ENCODE measurements at places on chromosomes 6 and 20.

- DNase-seq = no peak
These were observed 46.5 kb downstream of the PLCG1 start for GRCh38 chr20:41183831-41184230.

DNA sequence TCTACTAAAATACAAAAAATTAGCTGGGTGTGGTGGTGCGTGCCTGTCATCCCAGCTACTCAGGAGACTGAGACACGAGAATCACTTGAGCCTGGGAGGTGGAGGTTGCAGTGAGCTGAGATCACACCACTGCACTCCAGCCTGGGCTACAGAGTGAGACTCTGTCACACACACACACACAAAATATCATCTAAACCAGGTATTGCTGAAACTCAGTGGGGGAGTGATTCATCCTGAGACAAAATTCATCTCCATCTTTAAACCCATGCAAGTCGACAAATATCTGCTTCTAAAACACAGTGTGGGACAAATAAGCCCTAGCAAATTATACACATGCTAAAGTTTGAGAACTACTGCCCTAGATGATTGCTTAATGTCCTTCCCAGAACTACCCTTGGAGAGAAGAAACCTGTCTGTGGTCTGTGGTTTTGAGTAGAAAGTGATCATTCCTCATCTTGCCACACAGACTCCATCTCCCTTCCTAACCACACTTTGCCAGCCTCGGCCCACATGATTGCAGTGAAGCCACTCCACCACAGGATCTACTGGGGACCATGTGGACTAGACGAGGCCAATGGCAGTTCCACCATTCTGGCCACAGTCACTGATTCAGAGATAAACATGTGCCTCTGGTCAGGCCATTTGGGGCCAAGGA lies 130.3 kb downstream of the OPRM1 start:
- DNase-seq = no peak

GRCh38 chr6:112562301-112563231 lies 215.4 kb downstream of the RFPL4B start:
- DNase-seq = no peak

- peak; percentile 36 for DNase-seq
These were observed 149.5 kb upstream of the NEDD9 start for GRCh38 chr6:11381801-11382513.

GRCh38 chr6:124490122-124490521 lies 472.1 kb upstream of the RNF217 start:
- no peak for DNase-seq

DNA sequence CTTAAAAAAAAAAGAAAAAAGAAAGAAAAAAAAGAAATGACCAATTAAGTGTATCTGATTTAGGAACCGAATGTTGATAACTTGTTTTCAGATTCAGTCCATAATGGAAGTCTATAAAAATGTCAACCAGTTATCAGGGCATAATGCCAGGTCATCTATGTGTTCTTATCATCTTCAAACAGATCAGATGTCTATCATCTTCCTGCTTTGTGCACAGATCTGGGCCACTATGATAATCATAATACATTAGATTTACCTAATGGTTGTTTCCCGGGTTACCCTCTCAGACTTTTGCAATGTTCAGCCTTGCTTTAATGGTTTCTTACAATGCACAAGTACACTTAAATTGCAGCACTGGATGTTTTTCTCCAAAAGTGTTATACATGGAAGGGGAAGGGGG lies 100.6 kb downstream of the NKAIN2 start:
- DNase-seq = no peak

GRCh38 chr6:11263291-11263775 lies 30.9 kb upstream of the NEDD9 start:
- no peak for DNase-seq

DNA sequence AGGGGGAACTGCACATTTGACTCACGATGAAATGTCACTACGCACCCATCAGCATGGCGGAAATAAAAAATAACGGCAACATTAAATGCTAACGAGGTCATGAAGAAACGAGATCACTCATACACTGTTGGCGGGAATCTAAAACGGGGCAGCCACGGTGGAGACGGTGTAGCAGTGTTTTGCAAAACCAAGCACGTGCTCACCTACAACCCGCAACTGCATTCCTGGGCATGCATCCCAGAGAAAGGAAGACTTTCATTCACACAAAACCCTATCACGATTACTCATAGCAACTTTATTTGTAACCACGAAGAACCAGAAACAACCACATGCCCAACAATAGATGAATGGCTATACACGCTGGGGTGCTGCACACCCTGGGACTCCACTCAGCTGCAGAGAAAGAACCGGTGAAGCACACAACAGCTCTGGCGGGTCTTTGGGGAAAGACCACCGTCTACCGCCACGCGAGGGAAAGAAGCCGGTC lies 77.0 kb downstream of the YTHDF1 start:
- no peak for DNase-seq

GRCh38 chr6:75368864-75369402 lies 84.3 kb upstream of the TMEM30A start:
- DNase-seq = no peak

DNA sequence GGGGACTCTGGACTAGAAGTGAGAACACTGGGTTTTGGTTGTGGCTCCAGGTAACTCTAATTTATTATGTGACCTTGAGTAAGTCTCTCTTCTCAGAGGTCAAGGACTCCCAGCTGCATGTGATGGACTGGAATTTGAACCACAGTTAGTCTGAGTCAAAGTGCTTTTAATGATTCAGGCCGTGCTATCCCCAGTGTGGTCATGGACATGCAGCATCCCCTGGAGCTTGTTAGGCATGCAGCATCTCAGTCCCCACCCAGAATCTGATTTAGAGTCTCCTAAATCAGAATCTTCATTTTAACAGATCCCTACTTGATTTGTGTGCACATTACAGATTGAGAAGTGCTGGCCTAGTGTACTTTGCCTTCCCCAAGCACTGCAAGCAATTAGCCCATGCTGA lies 74.2 kb downstream of the TOX2 start:
- no peak for DNase-seq

- no peak for DNase-seq
These were observed 24.7 kb downstream of the TTLL9 start for GRCh38 chr20:31894980-31895675.

DNA sequence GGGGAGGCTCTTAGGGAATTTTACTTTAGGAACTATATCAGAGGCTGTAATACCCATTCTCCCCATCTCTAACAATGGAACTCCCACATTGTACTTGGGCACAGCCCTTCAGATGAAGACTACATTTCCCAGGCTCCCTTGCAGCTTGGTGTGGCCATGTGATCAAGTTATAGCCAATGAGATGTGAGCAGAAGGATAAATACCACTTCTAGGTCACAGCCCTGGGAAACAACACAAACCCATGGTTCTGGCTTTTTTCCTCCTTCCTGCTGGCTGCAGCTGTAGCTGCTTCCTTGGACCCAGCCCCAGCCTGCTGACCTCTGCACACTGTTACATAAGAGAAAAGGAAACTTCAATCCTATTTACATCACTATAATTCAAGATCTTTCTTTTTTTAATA lies 445.9 kb upstream of the JARID2 start:
- DNase-seq = no peak

GRCh38 chr6:149389509-149390297 lies 10.4 kb upstream of the SUMO4 start:
- DNase-seq = no peak

GRCh38 chr6:39924283-39924682 lies 10.0 kb downstream of the MOCS1 start:
- no peak for DNase-seq

DNA sequence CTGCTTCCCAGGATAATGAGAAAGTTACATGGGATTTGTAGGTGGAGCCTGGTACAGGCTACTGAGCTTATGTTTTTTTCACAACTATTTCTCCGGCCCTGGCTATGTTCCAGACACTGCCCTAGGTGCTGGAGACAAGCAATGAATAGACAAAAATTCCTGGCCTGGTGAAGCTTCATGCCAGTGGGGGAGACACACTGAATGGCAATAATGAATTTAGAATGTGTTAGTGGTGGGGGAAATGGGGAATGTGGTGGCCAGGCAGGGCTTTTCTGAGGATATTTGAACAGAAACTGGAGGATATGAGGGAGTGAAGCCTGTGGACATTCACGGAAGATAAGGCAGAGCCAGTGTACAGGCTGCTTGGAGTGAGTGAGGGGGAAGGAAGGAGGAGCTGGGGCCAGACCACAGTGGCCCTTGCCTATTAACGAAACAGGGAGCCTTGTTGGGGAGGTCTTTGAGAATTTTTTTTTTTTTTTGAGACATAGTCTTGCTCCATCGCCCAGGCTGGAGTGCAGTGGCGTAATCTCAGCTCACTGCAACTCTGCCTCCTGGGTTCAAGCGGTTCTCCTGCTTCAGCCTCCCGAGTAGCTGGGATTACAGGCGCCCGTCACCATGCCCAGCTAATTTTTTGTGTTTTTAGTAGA lies 6.6 kb downstream of the FOXS1 start:
- no peak for DNase-seq

DNA sequence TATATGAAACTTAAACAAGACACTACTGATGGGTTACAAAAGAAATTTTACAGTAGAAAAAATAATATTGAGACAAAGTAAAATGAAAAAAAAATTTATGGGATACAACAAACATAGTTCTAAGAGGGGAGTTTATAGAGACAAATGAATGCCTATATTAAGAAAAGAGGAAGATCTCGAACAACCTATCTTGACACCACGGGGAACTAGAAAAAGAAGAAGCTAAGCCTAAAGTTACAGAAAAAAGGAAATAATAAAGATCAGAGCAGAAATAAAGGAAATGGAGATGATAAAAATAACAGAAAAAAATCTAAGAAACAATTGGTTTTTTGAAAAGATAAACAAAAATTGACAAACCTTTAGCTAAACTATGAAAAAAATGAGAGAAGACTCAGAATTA lies 9.1 kb upstream of the ECHDC1 start:
- no peak for DNase-seq

- no peak for DNase-seq
These were observed 5.5 kb downstream of the CNKSR3 start for GRCh38 chr6:154504865-154505449.

DNA sequence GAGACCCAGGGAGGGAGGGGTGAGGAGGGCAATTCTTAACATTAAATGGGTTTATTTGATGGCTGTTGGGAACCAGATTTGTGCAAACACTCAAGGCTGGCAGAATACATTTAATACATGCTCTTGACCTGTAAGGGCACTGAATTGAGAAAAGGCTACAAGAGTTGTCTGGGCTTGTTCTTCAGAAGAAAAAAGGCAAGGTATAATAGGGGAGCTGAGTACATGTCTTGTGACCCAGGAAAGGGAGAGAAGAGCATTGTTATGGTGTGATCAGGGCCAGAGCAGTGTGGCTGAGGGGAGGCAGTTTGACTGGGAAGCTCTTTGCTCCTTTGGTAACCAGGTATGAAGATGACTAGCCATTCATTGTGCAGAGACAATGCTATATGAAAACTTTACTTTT lies 18.9 kb downstream of the KLHL31 start:
- no peak for DNase-seq

- no peak for DNase-seq
These were observed 270.7 kb upstream of the ADGRB3 start for GRCh38 chr6:68364271-68364805.

GRCh38 chr20:61849822-61850221 lies 215.9 kb downstream of the TAF4 start:
- no peak for DNase-seq

GRCh38 chr6:124955108-124955856 lies 7.0 kb upstream of the RNF217 start:
- no peak for DNase-seq

DNA sequence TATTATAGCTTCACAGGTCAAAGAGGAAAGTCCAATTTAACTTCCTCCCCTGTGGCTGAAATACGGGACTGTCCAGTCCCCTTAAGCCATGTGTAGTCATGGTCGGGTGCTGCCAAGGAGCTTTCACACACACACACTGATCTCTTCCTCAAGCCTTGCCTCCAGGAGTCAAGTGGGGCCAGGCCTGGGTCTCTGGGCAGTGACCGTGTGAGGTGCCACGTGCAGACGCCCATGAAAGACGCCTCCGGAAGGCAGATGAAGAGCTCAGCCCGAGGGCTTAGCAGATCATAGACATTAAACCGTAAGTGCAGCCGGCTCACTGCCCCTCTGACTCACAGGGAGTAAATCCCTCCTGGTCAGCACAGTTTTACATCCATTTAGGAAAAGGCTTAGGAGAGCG lies 4.2 kb downstream of the GABRR2 start:
- no peak for DNase-seq

DNA sequence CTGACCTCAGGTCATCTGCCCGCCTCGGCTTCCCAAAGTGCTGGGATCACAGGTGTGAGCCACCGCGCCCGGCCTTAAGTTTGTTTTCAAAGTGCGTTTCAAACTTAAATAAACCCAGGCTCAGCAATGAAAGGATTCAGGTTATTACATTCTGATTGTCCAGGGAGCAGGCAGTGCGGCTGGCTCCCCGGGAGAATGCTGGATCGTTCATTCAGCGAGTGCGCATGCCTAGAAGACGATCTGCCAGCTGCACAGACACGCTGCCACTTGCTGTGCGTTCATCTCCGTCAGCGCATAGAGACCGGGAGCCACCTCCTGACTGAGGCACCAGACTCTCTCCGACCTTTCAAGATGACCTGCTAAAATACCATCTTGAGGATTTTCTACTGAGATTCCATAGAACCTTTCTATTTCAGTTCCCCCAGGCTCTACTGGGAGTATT lies 163.9 kb upstream of the ZNF217 start:
- DNase-seq = no peak

DNA sequence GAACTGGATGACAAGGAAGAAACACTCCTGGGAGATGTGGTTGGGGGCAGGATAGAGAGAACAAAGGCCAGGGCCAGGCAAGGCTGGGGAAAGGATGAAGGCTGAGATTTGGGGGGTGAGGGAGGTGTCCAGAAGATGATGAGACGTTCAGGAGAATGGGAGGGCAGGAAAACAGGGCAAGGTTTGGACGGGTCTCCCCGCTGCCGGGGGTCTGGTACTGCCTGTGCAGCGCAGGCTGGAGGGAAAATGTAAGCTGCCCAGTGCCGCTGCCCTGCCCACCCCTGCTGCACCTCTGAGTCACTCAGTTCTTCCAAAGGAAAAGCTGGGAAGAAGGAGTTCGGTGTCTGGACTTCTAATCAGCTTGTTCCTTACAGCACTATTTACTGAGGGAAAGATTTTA lies 130.9 kb downstream of the DTNBP1 start:
- no peak for DNase-seq

DNA sequence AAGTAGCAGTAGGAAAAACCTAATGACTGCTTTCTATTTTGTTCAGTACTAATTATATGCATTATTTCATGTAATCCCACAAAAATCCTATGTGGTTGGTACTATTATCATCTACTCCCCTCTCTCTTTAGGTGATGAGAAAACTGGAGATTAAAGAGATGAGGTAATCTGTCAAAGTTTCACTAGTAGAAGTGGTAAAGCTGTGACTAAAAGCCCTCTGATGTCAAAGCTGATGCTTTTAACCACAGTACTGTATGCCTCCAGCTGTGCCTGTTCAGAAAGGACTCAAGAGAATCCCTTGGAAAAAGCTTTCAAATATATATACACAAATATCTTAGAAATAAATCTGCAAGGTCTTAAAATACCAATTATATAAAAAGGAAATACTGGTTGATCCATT lies 38.0 kb downstream of the PHIP start:
- DNase-seq = no peak

- no peak for DNase-seq
These were observed 68.0 kb downstream of the PLCG1 start for GRCh38 chr20:41205313-41205712.

Measured in stimulated activated CD8-positive, alpha-beta memory T cell treated with anti-CD3 and anti-CD28 coated beads, Interleukin-4, amount 100 ng/mL, for 1 hour (primary cell).